A549 treated with dexamethasone at 1 μM for 4 hours (cell line): ENCODE measurements at places on chromosomes 11 and 22. TPM values are rescaled to one million over a fixed set of nuclear protein-coding genes. Genes with fewer than 3 reads are reported as not detected.

Gene TUBA8
- total RNA-seq = 0.61 to 0.98 TPM (median 0.67 TPM) in 5 replicates

Gene TRIM64
- total RNA-seq = not detected in 5 replicates

Gene MUC5B
- 1.1 to 4.5 TPM (median 2.4 TPM) in 5 replicates for total RNA-seq

Gene APOBEC3A
- total RNA-seq = 0.12 TPM in 1 of 5 replicates, not detected in the others

Gene PPFIBP2
- total RNA-seq = 8.4 to 11.0 TPM (median 8.7 TPM) in 5 replicates

Gene APOL5
- not detected in 5 replicates for total RNA-seq

Gene IGLL1
- total RNA-seq = not detected in 5 replicates

Gene SCT
- not detected in 5 replicates for total RNA-seq

Gene OR52B4
- not detected in 5 replicates for total RNA-seq

Gene BAIAP2L2
- 4.9 to 8.7 TPM (median 7.9 TPM) in 5 replicates for total RNA-seq

Gene MRGPRE
- 0.06 to 0.14 TPM (median 0.08 TPM) in 4 of 5 replicates, not detected in the other for total RNA-seq

Gene C11orf98
- total RNA-seq = 125 to 142 TPM (median 131 TPM) in 5 replicates

Gene CCDC157
- total RNA-seq = 1.3 to 3.2 TPM (median 2.6 TPM) in 5 replicates

Gene PIK3C2A
- 10.2 to 23.3 TPM (median 19.2 TPM) in 5 replicates for total RNA-seq

Gene CRACR2B
- 5.0 to 6.6 TPM (median 6.1 TPM) in 5 replicates for total RNA-seq

Gene WT1
- 4.6 to 6.5 TPM (median 5.9 TPM) in 5 replicates for total RNA-seq

Gene AMOTL1
- 6.4 to 11.6 TPM (median 8.9 TPM) in 5 replicates for total RNA-seq

Gene FOLR1
- 0.24 TPM in 1 of 5 replicates, not detected in the others for total RNA-seq

Gene CCDC90B
- 62.3 to 66.5 TPM (median 62.6 TPM) in 5 replicates for total RNA-seq

Gene CLMP
- 18.3 to 26.7 TPM (median 22.9 TPM) in 5 replicates for total RNA-seq
